ENCODE measurements at places on chromosomes 5 and 9. TPM values are rescaled to one million over a fixed set of nuclear protein-coding genes. Genes with fewer than 3 reads are reported as not detected.

- H3K4me1 ChIP-seq = no peaks in the 10 kb centered on the region
- no peak overlapping the region for H3K27ac ChIP-seq
- H3K36me3 ChIP-seq = no peaks in the 10 kb centered on the region
- H3K4me3 ChIP-seq = no peak overlapping the region
- H3K27me3 ChIP-seq = no peaks in the 10 kb centered on the region
These were observed 19.7 kb downstream of the CD180 start for GRCh38 chr5:67176936-67177335.

- peak; percentile 68 for DNase-seq
- H3K27me3 ChIP-seq = peaks cover 6% of the 10 kb centered on the region
- H3K4me1 ChIP-seq = no peaks in the 10 kb centered on the region
- H3K27ac ChIP-seq = no peak overlapping the region
- no peak overlapping the region for H3K4me3 ChIP-seq
These were observed 117.9 kb upstream of the LPCAT1 start for GRCh38 chr5:1641560-1642166.

GRCh38 chr5:79526493-79526892 lies 12.6 kb upstream of the HOMER1 start:
- no peak for DNase-seq
- H3K36me3 ChIP-seq = no peaks in the 10 kb centered on the region
- no peak overlapping the region for H3K27ac ChIP-seq
- no peaks in the 10 kb centered on the region for H3K27me3 ChIP-seq
- no peak overlapping the region for H3K4me3 ChIP-seq

CDH9 gene
- not detected for total RNA-seq

MCTP1 gene
- 5.9 TPM for total RNA-seq

DNA sequence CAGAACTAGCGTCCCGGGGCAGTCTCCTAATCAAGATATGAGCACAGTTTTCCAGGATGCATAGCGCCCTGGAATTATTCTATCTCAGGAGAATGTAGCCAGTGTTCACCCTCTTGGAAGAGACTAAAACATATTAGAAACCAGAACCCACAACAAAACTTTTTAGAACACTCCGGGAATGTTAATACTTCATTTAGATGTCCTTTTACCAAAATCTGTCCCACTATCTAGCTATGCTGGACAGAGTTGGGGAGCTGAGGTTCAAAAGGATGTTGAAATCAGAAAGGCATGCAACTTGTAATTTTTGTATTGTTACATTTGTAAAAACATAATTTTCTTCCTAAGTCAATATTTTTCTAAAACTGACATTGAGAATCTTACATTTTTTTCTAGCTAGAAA lies 386.5 kb upstream of the RFX3 start:
- no peak overlapping the region for H3K4me3 ChIP-seq
- H3K27ac ChIP-seq = no peak overlapping the region
- DNase-seq = no peak
- no peaks in the 10 kb centered on the region for H3K36me3 ChIP-seq
- H3K27me3 ChIP-seq = no peaks in the 10 kb centered on the region

CDX1 gene
- not detected for total RNA-seq
